ENCODE measurements at places on chromosomes 7 and 10.
A peak's percentile ranks its signal among the peaks of the same experiment; 100 is the strongest.

GRCh38 chr10:110912374-110912773, 6.6 kb downstream of the BBIP1 start:
- ATAC-seq = no peak

- ATAC-seq = no peak
Observed at GRCh38 chr7:47726047-47726726, 144.3 kb upstream of the TNS3 start.

DNA sequence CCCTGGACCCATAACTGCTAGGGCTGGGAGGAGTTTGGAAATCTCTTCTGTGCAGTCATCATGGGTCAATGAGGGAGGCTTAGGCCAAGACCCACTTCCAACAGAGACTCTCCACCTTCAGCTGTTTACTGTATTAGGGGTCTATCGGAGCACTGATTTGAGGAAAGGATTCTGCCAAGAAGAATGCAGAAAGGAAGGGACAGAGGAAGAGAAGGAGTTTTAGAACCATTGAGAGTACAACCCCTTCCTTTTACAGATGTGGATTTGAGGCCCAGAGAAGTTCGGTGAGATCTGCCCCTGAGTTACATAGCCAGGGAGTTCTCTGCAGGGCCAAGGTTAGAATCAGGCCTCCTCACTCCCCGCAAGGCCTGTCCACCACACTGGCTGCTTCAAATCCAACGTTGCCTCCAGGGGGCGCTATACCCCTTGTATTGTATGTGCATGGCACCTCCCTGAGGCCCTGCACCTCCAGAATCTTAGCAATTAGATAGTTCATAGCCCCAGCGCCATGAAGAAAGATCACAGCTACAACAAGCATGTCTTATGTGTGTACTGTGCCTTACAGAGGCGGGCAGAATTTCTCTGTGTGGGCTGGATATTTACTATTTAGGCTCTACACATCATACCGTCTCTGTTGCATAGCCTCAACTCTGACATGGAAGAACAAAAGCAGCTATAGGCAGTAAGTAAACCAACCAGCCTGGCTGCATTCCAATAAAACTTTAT, 246.8 kb downstream of the SKIDA1 start:
- ATAC-seq = no peak

- no peak for ATAC-seq
Observed at GRCh38 chr10:13401142-13401541, 53.0 kb upstream of the SEPHS1 start.

DNA sequence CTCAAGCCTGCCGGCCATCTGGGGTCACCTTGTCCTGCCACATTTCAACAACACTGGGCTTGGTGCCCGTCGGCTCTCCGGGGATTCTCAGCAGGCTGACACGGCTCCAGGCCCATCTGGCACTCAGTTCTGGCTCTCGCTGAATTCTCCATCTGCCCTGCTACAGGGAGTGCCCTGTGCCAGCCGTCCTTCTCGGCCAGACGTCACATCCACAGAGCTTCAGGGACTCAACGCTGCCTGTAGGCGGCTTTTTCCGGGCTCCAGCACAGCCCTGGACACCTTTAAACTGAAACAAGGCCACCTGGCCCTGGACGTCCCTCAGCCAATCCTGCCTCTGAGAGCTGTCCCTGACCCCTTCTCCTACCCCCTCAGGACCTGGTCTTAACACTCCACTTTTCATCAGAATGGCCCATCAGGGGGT, 43.0 kb downstream of the TMEM130 start:
- no peak for ATAC-seq

DNA sequence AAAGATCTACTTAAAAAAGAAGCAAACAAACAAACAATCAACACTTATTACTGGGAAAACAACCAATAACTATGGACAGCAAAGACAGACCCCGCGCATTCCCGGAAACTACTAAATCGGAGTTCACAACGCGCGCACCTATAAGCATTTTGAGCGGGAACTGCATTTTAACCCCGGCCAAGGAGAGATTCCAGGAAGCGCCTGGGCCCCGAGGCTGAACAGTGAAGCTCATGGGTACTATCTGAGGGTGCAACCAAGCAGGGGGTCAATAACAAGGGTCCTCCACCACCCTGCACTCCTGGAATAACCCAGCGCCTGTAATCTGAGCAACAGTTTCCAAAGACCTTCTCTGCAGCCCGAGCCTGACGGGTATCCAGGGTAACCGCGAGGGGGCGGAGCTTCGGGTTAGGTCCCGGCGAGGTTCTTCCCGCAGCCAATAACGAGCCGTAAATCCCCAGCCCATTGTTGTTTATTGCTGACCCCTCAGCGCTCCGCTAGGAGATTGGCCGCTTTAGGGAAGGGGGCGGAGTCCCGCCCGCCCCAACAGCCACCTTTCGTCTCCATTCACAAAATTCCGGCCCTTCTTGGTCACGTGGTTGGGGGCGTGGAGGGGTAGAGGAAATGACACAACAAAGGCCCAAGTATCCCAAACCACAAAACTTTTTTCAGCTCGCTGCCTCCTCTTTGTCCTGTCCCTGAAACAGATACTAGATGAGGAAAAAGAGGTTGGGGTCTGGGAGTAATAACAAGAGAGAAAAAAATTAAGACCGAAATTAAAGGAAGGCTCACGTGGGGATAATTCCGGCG, 1.7 kb upstream of the ETV1 start:
- ATAC-seq = peak; percentile 61

GRCh38 chr7:54697659-54698186, 61.3 kb downstream of the SEC61G start:
- no peak for ATAC-seq

DNA sequence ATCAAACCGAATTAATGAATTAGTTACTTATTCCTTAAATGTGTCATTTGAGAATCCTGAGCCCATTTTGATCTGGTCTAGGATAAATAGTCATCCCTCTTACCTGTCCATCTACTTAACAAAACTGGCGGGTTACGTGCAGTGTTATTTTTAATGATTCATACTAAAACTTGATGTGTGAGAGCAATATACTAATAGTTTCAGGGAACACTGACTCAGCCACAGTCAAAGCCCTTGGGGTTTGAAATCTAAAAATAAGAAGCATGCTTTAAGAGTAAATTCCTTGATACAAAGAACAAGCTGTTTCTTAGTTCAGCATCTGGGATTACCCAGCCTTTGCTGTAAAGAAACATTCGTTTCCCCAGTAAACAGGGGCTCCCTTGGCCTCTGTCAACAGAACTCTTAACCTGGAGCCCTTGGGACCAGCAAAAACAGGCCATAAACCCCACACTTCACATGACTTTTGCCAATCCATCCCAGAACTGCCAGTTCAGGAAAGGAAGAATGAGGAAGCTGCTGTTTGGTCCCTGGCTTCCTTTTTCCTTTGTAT, 370.6 kb upstream of the IGFBP3 start:
- no peak for ATAC-seq

DNA sequence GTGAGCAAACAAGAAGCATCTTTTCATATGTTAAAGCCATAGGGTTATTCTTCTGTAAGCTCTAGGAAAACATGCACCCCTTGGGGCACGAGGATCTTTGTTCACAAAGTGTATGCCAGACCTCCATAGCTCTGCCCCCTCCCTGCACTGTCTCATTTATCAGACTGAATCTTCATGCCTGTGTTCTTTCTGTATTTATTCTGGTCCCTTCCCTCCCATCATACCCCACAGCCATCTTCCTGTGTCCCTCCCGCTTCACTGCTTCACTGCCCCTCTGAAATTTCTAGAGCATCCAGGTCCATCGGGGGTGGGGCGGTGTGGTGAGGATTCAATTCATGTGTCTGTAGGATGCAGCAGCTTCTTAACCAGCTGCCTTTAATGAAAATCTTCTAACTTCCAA, 7.5 kb downstream of the EPHB6 start:
- no peak for ATAC-seq

DNA sequence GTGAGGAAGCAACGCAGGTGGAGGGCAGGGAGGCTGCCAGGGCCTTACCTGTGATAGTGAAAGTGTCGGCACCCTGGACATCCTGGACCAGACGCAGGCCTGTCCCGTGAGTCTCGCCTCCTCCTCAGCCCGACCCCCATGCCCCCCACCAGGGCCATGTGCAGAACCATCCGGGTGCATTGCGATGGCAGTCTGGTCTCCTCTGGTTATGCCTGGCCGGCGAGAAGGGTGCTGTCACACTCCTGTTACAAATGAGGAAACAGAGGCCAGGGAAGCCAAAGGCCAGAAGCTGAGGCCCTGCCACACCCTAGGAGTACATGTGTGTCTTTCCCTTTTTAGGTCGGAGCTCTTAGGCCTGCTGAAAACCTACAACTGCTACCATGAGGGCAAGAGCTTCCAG, 7.2 kb downstream of the DEPP1 start:
- ATAC-seq = no peak

GRCh38 chr10:79027147-79028055, 41.4 kb upstream of the ZMIZ1 start:
- ATAC-seq = no peak

DNA sequence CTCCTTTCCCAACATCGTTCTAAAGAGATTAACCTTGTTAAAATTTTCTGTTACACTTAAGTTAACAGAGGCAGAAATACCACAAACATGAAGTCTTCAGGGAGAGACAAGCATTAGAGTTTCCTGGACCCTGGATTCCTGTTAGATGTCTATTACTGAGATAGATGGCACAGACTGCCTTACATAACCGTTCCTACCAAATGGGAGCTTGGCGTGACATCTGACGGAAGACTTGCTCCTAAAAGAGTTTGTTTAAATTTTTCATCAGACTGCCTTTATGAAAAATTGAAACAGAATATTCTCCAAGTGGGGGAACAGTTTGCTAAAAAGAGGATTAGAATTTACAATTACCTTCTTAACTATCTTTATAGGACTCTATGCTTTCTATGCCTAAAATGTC, 22.7 kb downstream of the ANK3 start:
- ATAC-seq = no peak

DNA sequence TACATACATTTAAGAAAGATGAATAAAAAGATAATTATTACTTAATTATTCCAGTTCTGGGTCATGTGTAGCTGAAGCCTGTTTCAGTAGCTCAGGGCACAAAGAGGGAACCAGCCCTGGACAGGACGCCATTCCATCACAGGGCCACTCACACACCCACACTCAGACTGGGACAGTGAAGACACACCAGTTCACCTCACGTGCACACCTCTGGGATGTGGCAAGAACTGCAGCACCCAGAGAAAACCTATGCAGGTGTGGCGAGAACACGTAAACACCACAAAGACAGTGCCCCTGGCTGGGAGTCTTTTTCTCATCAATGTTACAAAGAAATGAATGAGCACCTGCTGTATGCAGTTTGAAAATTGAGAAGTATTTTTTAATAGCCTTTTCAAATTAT, 1.6 kb upstream of the IDI1 start:
- ATAC-seq = no peak

DNA sequence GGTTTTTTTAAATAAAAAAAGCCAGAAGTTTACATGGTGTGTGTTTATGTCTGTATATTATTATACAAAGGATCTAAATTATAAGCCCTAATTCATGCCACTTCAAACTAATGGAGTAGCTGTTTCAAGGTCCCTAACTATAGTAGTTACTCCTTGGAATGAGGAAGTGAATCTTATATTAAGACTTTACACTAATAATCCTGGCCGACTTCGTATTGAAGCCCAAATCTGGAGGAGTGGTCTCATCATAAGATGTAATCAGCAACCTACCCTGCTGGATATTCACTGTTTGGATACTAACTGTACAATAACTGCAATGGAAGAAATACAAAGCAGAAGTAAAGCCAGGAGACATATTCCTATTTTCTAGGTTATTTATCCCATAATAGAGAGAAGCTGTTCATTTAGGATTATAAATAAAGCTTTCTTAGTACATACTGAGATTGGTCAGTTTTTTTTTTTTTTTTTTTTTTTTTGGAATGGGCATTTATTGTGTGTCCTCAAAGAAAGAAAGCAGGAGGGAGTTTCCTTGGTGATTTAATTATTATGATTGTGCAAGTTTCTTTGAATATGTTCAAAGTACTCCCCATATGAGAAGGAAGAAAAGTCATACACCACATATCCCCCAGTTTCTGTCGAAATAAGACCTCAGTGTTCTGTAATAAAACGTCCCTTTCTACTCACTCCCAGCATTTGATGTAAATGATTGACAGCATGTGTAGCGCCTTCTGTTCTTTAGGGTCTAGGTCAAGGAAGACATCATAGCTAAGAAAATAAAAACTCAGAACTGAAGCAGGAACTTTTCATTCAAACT, 397.8 kb downstream of the EXOC4 start:
- ATAC-seq = no peak

DNA sequence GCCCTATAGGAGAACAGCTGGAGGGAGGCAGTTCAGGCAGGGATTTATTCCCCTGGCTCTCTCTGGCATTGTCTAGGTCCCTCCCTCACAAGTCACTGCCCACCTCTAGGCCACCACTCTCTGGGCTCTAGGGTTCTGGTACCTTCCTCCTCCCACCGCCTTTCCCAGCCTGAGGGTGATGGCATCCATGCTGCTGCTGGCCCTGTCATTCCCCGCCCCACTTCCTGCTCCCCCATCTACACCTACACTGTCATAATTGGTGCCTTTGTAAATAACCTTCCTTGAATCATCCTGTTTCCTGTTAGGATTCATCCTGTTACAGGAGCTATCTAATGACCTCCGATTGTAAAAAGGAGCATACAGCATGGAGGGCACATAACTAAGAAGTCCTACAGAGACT, 303.3 kb upstream of the COBL start:
- no peak for ATAC-seq

- ATAC-seq = no peak
Observed at GRCh38 chr10:104483582-104483981, 129.9 kb downstream of the CFAP58 start.

GRCh38 chr7:92303761-92304160, 58.0 kb downstream of the ANKIB1 start:
- no peak for ATAC-seq

DNA sequence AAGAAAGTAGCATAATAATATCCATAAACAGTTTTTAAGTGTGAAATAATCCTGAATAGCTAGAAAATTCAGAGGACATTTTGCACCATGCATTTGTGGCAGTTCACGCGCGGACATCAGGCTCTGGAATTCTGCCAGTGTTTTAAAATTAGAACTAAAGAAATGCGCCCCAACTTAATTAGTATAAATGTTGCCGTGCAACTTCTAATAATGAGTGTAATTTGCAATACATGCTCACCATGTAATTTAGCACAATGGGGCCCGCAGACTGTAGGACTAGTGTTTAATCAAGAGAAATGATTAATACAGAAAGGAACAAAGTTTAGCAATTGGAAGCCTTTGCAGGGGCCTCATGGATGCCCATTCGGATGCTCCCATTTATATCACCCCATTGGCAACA, 96.6 kb downstream of the PTPRE start:
- ATAC-seq = no peak

Data from activated CD4-positive, CD25-positive, alpha-beta regulatory T cell treated with anti-CD3 and anti-CD28 coated beads, Interleukin-2, amount 50 U/mL, for 24 hours (primary cell).